ENCODE measurements at places on chromosomes 11 and 22. TPM values are rescaled to one million over a fixed set of nuclear protein-coding genes. Genes with fewer than 3 reads are reported as not detected.

INPP5J gene
- 0.78 TPM for total RNA-seq

TESMIN gene
- 5.9 TPM for total RNA-seq

SSTR3 gene
- total RNA-seq: not detected

DDIAS gene
- total RNA-seq: 18.5 TPM

RIMBP3B gene
- 0.51 TPM for total RNA-seq

FAM227A gene
- 0.46 TPM for total RNA-seq

SCT gene
- not detected for total RNA-seq

FGF19 gene
- total RNA-seq: 0.03 TPM

CCDC15 gene
- total RNA-seq: 0.57 TPM

JAML gene
- total RNA-seq: not detected

PNPLA5 gene
- not detected for total RNA-seq

RAB36 gene
- total RNA-seq: 7.6 TPM

SCGB1A1 gene
- total RNA-seq: 0.45 TPM

SLC25A45 gene
- 13.1 TPM for total RNA-seq

TSGA10IP gene
- not detected for total RNA-seq

KCNJ4 gene
- 0.22 TPM for total RNA-seq

OR6T1 gene
- total RNA-seq: not detected

SLC5A12 gene
- total RNA-seq: not detected

CPT1B gene
- 16.1 TPM for total RNA-seq

RIMBP3C gene
- total RNA-seq: 0.18 TPM

CXCR5 gene
- total RNA-seq: 0.08 TPM

LRRC55 gene
- not detected for total RNA-seq

SNRPD3 gene
- total RNA-seq: 148 TPM

RRP7A gene
- 59.0 TPM for total RNA-seq

PLA2G6 gene
- total RNA-seq: 5.1 TPM

PNPLA2 gene
- 35.5 TPM for total RNA-seq

EMID1 gene
- 0.16 TPM for total RNA-seq

FAM180B gene
- not detected for total RNA-seq

TPBGL gene
- total RNA-seq: 0.27 TPM

NXPE1 gene
- not detected for total RNA-seq

EHF gene
- total RNA-seq: 0.69 TPM

KRTAP5-8 gene
- total RNA-seq: not detected

FAM181B gene
- total RNA-seq: 0.10 TPM

NXPE4 gene
- not detected for total RNA-seq

NRIP3 gene
- total RNA-seq: 0.81 TPM

CHRM1 gene
- not detected for total RNA-seq

APOA4 gene
- total RNA-seq: not detected

MRGPRE gene
- total RNA-seq: not detected

RBMXL2 gene
- not detected for total RNA-seq

CABP2 gene
- total RNA-seq: not detected

TEX54 gene
- not detected for total RNA-seq

OR51E2 gene
- total RNA-seq: not detected

PHLDA2 gene
- total RNA-seq: 149 TPM

GRAMD1B gene
- total RNA-seq: 45.0 TPM

MCM5 gene
- total RNA-seq: 83.8 TPM

MRPL21 gene
- total RNA-seq: 138 TPM

RANGAP1 gene
- total RNA-seq: 99.5 TPM

PSMC3 gene
- total RNA-seq: 196 TPM

Data from A549 treated with CORT108297 at 1 μM for 4 hours (cell line).